ENCODE measurements at places on chromosomes 3 and 15.

GRCh38 chr3:100913870-100914648, 79.2 kb downstream of the ABI3BP start:
- DNase-seq, result no peak

- DNase-seq, result no peak
Measured at GRCh38 chr15:90249203-90249863, at the start of gene TTLL13. Gene TTLL13, plus strand, starts transcription at chr15:90249556. Its CDS starts 1,075 bp downstream, at chr15:90250631.

GRCh38 chr3:142287866-142288638, 62.7 kb upstream of the GK5 start:
- no peak for DNase-seq

DNA sequence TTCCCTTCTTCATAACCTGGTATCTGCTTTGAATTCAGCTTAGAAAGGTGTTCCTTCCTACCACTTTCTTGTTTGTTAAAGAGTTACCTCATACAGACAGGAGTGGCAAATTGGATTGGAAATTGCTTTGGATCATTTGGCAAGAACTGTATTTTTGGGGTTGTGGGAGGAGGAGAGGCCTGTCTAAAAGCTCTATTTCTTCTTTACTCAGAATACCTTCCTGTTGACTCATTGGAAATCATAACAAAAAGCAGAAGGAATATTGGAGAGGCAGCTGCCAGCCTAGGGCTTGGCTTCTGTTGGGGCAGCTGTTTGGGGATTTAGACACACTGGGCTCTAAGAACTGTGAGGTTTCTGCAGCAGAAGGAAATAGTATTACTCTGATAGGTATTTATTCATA, 14.2 kb downstream of the IQGAP1 start:
- DNase-seq, result no peak

- DNase-seq, result no peak
Measured at GRCh38 chr15:85618956-85619491, 175.7 kb downstream of the KLHL25 start.

GRCh38 chr3:150184426-150185071, 213.9 kb upstream of the PFN2 start:
- no peak for DNase-seq

GRCh38 chr15:69943637-69944036, 154.1 kb downstream of the TLE3 start:
- DNase-seq, result no peak

DNA sequence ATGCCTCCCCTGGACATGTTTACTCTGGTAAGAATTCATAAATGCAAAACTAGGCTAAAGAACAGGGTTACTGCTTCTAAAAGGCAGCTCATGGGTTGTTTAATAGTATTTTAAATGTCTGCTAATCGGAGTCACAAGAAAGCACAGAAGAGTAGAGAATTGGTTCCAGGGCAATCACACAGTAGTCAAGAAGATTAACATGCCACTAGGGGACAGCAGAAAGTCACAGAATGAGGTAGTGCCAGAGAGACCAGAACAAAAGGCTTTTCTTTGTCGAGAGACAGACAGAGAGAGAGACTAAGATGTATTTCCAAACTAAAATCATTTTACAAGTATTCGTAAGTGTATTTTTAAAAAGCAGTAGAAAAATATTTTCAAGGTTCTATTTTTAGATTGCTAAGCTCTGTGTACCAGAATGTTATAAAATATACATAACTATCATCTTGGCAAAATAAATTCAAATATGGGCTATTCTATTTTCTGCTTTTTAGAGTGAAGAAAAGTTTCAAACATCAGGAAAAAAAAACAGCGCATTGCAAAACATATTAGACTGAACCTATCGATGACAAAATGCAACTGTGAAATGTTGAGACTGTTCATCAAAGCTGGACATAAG, 78.3 kb upstream of the CDIN1 start:
- no peak for DNase-seq

GRCh38 chr3:106635826-106636225, 741.4 kb upstream of the CCDC54 start:
- no peak for DNase-seq

GRCh38 chr15:73832657-73833056, 40.7 kb upstream of the TBC1D21 start:
- DNase-seq, result no peak

DNA sequence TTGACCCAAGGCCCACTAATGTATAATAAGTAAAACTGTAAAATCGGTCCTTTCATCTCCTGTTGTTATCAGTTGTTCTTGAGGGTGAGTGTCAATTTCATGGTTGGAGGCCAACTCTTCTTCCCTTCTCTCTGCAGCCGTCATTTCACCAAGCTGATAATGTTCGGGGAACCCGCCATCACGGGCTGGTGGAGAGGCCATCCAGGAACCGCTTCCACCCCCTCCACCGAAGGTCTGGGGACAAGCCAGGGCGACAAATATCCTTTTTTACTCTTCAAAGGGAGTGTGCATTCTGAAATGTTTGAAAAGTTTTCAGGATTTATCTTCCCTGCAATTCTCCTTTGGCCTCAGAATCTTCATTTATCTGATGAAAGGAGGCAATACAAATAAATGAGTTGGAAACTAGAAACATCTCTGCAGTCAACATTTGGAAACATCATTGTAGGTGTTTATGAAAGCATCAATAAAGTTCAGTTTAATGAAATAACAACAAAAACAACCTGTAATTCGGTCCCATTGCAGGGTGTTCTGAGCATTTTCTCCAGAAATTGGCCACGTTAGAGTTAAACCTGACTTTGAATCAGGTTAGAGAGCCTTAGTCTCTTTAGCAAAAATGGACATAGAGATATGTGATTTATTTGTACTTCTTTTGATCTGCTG, 63.9 kb downstream of the CRTC3 start:
- DNase-seq, result no peak

DNA sequence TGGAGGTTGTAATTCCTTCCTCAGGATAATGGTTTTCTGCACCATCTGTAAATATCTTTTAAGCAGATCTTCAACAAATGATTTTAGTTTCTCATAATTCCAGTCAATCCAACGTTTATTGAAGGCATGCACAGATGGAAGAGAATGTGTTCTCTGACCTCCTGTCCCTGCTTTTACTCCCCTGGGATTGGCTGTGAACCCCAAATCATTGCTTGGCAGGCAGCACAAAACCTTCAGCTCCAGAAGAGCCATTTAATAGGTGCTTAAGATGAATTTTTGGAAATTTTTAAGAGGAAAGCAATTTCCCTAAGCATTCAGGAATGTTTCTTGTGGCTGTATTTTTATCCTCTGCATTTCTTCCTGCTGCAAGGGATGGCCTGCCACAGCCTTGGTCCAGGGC, 25.5 kb upstream of the THSD4 start:
- no peak for DNase-seq

DNA sequence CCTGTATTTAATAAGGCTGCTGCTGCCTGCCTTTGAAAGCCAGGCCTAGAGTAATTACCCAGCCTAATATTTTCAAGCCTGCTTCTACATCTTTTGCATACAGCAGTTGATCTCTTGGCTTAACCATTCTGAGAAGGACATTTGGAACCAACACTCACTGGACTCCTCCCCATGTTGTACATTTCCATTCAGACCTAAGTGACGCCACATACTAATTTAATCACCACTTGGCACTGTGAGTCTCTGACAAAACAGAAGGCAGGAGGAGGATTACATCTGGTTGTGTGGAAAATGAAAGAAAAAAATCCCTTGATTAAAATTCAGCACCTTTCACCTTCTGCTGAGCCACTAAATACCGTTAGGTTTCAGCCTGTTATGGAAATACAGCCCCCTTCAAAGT, 102.2 kb upstream of the ARRDC4 start:
- no peak for DNase-seq

- no peak for DNase-seq
Measured at GRCh38 chr3:138946663-138947494, at the start of the genes FOXL2 and FOXL2NB. Gene FOXL2, minus strand, starts transcription at chr3:138947137. Its CDS starts 415 bp downstream, at chr3:138946722. Gene FOXL2NB, plus strand, starts transcription at chr3:138947217. Its CDS starts 148 bp downstream, at chr3:138947365.

DNA sequence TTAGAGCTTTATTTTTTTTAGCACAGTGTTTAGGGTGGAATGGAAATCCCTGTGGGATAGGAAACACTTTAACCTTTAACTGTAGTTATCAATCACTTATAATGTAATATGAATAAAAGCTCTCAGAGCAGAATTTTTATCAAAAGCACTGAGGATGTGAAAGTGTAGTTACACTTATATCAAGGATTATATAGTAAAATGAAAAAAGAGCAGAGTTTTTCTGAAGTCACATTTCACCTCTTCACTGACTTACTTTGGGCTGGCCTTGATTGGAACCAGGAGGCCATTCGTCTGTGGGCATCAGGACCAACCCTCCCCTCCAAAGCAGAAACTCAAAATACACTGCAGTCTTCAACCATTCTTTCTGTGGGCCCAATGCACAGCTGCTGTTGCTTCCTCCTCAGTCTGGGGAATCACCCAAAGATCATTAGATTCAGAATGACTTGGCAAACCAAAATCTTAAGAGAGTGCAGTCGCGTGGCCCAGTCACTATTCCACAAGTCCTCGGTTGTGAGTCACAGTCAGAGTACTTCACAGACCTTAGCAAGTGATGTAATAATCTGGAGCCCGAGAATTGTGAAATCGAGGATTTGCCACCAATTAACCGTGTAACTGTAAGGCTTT, 132.6 kb upstream of the COL8A1 start:
- DNase-seq, result no peak

DNA sequence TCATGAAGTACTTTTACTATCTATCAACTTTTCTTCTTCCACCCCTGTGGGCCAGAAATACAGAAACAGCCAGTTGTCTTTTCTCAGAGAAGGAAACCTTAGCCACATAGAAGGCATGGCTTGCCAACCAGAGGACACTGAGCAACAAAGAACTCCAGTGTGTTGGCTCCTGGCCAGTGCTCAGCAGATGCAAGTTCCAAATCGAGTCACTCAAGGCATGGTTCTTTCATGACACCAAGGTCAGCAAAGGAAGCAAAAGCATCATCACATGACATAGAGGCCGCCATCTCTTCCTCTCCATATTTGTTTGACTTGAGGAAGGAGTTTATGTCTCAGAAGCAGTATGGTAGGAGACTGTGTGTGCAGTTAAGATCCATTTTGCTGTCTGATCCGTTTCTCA, 92.2 kb downstream of the MYLK start:
- DNase-seq, result no peak

- DNase-seq, result no peak
Measured at GRCh38 chr3:42670051-42670576, 15.2 kb upstream of the KLHL40 start.

DNA sequence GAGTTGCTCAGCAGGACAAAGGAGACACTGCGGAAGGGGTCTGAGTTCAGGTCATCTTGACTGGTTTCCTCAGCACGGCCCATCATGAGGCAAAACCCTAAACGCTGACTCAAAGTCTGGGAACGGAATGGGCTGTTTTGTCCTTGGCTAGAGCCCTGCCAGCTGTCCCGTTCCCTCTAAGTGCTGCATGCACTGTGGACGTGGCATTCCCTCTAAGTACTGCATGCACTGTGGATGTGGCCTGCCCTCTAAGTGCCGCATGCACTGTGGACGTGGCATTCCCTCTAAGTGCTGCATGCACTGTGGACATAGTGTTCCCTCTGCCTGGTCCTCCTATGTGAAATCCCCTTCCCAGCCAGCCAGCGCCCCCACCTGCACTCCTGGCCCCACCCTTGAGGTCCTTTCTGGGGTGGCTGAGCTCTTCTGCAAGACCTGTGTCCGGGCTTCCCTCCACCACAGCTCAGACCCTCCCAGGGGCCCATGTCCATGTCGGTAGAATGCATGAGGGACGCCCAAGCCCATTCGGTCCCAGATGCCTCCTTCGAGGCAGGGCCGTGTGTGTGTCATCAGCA, 36.7 kb downstream of the TM2D3 start:
- no peak for DNase-seq

- no peak for DNase-seq
Measured at GRCh38 chr3:57587905-57588304, 9.2 kb downstream of the ARF4 start.

GRCh38 chr3:97102641-97103040, 288.2 kb downstream of the EPHA6 start:
- DNase-seq, result no peak

DNA sequence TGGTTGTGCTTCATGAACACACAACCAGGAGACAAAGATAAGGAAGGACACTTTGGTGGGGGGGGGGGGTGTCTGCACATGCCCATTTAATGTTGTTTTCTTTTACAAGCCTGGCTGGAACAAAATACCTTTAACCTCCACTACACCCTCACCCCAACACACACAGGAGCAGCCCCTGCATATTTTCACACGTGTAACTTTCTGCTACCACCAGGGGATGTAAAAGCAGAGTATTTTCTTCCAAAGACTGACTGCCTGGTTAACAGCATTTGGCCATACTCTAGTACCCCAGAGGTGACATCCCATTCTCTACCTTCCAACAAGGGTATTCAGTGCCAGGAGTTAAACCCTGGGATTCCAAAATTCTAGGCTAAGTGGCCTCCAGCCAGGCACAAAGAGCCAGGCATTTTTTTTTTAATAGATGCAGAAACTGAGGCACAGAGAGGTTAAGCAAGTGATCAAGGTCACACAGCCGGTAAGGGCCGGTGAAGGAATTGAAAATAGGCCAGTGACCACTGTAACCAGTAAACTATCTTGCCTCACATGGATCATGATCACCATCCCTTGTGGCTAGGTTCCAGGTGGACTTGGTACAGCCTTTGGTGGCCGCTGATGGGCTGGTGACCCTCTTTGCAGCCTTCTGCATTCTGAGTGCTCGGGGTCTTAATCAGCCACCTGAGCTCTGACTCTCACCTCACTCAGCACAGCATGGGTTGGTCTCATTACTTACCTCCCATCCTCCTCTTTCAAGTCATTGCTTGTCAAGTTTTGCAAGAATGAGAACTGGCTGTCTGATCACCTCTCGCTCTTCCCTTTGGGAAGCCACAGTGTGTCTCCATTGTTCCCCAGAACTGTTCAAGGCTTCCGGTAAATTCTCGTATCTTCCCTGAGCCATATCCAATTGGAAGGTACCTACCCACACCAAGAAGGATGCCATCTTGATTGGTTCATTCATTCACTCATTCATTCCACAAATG, 20.4 kb downstream of the MAGI1 start:
- no peak for DNase-seq

DNA sequence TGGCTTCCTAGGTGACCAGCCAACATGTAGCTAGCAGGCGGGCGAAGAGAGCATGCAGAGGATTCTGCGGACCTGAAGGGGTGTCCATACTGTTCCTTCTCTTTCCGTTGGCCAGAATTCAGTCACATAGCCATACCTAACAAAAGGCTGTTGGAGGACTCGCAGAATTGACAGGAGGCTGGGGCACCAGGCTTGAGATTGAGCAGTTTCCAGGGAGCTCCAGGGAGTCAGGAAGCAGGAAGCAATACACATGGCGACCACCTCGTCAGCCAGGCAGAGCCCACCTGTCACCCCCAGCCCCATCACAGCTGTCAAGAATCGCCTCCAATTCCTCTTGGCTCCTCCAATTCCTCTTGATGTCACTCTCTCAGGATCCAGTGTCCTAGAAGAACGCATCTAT, 13.2 kb upstream of the DNAJA4 start:
- DNase-seq, result no peak

DNA sequence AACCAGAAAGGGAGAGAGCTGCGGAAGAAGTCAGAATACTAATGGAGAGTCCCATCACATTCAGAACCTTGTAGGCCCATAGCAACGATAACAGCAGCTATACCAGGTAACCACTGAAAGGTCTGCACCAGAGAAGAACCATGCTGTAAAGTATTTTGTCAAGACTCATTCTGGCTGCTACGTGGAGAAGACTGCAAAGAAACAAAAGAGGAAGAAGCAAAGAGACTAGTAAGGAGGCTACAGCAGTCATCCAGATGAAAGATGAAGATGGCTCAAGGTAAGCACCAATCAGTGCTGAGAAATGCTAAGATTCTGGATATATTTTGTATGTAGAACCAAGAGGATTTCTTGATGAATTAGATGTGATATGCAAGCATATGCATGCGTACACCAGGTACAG, 39.6 kb downstream of the ACAP2 start:
- no peak for DNase-seq

- DNase-seq, result no peak
Measured at GRCh38 chr15:47184003-47184907, 533.0 kb upstream of the SEMA6D start.
